Muscle of back (tissue), 13 donors: ENCODE measurements at places on chromosomes 6 and 20.

DNA sequence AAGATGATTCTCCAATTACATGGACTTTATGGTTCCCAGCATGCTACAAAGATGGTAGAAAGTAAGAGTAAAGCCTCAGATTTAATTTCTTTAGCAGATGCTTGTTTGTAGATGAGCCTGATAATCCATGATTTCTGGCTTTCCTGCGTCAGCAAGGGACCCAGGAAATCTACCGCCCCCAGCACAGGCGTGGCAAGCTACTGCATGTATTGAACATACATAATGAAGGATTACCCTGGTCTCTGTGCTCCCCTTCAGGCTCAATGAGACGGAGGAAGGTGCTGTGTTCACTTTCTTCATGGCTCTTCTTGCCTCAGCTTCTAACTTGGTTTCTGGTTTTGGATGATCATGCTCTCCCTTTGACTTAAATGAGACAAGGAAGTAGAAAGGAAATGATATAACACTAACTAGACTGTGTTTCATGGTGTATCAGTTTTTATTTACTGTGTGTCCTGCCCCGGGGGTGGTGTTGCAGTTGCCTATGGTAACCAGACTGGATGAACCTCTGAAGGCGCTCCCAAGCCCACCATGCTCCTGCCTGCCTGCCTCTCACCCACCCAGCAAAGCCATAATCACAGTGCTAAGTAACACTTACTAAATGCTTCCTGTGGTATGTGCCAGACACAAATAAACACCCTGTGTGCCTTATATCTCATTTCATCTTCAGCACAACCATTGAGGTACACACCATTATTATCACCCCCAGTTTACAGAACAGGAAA is 17.9 kb downstream of the GCM1 start:
- no peak for DNase-seq

- DNase-seq = no peak
Measured at GRCh38 chr6:134772671-134773360, 177.1 kb downstream of the ALDH8A1 start.

DNA sequence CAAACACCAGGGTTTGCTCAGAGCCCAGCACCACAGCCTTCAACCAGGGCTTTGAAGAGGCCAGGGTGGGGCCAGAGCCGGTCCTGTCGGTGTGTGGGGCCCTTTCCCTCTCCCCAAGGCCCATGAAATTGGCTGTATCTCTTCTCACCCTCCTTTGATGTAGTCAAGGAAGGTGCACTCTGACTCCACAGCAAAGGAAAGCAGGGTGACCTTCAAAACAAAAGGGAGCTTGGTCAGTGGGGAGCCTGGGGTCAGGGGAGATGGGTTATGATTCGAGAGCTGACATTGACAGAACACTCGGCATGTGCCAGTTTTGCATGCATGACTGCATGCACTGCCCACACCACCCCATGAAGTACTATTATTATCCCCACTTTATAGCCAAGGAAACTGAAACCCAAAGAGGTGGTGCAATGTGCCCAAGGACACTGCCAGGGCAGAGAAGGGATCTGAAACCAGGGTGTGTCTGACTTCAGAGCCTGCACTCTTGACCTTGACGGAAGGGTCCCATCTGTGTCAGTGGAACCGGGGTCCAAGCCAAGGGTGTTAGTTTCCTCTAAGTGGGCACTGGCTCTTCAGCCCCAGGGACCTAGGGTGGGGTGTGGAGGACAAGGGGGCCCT is 55.4 kb downstream of the RAB44 start:
- DNase-seq = no peak

GRCh38 chr20:46253391-46253790 is 54.9 kb downstream of the CDH22 start:
- no peak for DNase-seq

DNA sequence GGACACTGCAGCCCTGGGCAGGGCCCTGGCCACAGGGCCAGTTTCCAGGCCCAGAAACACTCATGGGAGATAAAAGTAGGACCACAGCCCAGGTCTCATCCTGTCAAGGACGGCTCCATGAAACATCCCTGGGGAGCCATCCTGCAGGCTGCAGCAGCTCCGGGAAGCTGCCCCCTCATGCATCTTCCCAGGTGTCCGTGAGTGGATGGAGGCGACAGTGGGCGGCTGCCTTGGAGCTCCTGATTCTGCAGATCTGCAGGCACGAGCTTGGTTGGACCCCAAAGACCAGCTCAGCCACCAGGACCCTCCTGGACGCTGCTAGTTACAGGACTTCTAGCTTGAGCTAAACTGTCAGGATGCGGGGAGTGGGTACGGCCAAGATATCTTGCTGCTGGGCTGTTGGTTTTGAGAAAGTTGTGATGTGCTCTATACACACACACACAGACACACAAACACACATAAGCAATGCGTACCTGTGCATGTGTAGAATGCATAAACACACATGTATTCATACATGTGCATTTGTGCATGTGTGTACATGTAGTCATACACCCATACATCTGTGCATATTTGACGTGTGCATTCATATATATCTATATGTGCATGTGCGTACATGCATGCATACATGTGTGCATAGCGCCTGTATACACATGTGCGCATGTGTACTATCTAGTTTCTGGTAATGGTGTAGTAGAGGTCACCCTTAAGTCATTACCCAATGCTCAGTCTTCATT is 297.8 kb downstream of the TAF4 start:
- DNase-seq = no peak

GRCh38 chr6:54217018-54217417 is 91.2 kb upstream of the TINAG start:
- DNase-seq = no peak

GRCh38 chr6:5752391-5752680 is 254.4 kb downstream of the NRN1 start:
- peak; percentile 49 for DNase-seq

DNA sequence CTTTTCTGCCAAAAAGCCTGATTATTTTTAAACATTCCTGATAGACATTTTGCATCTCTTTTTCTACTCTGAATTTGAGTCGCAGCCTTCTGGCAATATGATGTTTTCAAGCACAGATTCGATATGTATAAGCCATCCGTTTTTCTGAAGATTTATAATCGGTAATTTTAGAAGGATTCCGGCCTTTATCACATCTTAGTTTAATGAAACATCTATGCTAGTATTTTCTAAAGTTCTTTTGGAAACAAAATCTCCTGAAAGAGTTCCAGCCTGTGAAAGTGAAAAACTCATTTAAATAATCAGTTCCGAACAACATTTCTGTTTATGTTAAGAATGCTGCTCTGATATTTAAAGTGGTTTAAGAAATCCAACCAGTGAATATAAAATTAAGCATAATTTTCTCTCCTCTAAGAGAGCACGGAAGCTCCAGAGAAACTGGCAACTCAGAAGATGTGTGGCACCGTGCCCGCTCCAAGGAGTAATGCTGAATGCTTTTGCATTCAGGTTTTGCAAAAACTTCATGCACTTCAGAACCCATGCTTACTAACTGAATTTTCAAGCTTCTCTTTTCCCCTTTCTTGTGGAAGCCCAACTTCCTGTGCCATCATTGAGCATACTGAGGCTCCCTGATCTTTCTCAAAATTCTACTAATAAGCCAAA is 20.7 kb downstream of the NDUFAF4 start:
- no peak for DNase-seq

DNA sequence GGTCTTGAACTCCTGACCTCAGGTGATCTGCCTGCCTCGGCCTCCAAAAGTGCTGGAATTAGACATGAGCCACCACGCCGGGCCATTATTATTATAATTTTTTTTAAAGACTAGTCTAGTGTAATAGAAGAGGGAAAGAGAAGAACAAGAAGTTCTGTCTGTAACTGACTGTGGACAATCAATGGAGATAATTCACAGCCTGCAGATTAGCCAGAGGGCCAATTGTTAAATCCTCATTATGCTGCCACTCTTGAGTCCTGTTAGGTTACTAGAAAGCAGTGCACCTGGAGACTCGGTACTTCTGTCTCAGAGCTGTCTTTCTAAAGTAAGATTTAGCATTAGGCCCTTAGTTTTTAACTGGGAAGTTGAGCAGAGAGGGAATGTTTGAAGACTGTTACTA is 37.5 kb downstream of the CARMIL1 start:
- DNase-seq = no peak

- peak; percentile 73 for DNase-seq
Measured at GRCh38 chr6:45714741-45715507, 300.7 kb downstream of the CLIC5 start.

- no peak for DNase-seq
Measured at GRCh38 chr6:45556828-45557227, 179.1 kb upstream of the SUPT3H start.

DNA sequence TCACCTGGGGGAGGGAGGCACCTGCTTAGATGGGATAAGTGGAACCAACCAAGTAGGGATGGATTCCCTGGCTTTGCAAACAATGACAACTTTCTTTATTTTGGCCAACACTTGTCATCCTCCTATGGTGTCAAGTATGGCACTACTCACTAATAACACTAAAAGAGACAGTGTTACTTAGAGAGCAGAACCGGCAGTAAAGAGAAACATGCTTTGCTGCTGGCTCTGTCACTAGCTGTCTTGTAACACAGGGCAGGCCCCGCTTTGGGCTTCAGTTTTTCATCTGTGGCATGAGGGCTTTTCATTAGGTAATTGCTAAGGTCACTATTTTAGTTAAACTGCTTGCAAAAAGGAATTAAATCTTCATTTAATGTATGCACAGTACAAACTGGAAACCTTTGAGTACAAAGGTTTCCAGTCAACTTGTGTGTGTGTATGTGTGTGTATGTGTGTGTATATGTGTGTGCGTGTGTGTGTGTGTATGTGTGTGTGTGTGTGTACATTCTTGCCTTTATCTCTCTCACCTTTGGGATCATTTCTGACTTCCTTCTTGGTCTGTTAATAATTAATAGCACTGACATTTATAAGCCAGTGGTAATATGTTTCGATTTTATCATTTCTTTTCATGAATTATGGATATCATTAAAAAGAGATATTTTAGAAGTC is 64.7 kb downstream of the BTBD3 start:
- no peak for DNase-seq

- DNase-seq = no peak
Measured at GRCh38 chr20:19860737-19861136, 102.7 kb downstream of the RIN2 start.

- no peak for DNase-seq
Measured at GRCh38 chr20:22791877-22792525, 207.6 kb upstream of the FOXA2 start.

DNA sequence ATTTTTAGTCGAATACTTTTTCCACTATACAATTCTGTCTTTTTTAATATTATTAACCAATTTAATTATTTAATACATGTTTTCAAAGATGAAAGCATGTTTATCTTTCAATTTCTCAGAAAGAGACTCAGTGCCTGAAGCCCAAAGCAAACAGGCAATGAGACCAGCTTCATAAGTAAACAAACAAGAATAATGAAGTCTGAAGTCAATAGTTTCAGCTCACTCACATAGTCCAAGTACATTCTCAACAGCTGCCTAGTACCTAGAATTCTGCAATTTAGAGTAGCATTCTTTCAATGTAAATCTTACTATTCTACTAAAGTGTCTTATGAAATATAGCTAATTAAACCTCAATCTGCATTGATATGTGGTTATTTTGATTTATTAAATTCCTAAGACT is 626.5 kb upstream of the NRSN1 start:
- no peak for DNase-seq

DNA sequence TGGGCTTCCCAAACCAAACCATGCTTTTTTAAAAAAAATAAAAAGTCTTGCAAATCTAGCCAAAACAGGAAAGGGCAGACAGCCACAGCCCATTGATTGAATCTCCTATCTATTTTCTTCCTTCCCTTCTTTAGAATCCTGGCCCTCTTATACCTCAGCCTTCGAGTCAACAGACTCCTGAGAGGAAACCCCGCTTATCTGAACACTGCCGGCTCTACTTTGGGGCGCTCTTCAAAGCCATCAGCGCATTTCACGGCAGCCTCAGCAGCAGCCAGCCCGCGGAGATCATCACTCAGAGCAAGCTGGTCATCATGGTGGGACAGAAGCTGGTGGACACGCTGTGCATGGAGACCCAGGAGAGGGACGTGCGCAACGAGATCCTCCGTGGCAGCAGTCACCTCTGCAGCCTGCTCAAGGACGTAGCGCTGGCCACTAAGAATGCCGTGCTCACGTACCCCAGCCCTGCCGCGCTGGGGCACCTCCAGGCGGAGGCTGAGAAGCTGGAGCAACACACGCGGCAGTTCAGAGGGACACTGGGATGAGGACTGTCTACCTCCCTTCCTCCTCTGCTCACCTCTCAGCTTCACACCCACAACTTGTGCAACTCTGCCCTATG is 10.1 kb upstream of the RTF2 start:
- DNase-seq = no peak

DNA sequence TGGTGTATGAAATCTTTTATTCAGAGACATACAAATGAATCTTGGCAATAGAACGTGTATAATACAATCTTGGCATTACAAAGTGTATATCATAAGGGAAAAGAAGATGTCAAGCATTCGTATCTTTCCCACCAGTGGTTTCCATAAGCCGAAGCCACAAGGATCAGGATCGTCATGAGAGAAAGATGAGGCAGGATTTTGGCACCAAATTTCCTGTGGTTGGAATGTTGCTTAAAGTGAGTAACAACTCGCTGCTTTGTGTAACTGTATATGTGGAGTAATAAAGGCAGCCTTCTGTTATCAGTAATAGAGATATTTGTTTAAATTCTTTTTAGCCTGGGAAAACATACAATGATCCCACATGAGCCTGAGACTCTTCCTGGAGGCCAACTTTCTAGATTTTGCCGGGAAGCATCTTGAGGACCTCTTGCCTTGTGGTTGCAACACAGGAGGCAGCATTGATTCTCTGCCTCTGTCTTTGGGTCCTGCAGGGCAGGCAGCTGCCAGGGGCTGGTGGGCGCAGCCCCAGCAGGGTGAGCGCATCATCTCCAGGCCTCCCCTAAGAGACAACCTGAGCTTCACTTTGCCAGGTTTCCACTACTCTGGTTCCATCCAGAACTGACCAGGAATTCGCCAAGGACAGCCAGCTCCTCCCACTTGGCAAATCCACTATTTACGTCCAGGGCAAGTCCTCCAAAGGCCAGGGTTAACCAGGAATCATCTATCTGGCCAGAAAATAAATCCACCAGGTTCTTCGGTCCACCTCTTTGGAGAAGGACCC is 230.9 kb upstream of the SULF2 start:
- peak; percentile 76 for DNase-seq

- DNase-seq = no peak
Measured at GRCh38 chr6:86203044-86203443, 560.4 kb upstream of the SYNCRIP start.

GRCh38 chr6:157848693-157849092 is 25.6 kb downstream of the SNX9 start:
- DNase-seq = no peak

DNA sequence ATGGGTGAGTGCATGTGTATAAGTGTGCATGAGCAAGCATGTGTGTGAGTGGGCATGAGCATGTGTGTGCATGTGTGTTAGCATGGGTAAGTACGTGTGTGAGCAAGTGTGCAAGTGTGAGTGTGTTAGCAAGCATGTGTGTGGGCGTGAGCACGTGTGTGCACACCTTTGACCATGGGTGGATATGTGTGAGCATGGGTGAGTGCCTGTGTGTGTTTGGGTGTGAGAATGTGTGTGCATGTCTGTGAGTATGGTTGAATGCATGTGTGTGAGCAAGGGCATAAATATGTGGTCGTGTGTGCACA is 84.6 kb downstream of the DLL1 start:
- no peak for DNase-seq
